ENCODE measurements at places on chromosomes 12 and 14.

- DNase-seq: no peak
These were observed 73.6 kb downstream of the SAMD4A start for GRCh38 chr14:54640506-54640905.

DNA sequence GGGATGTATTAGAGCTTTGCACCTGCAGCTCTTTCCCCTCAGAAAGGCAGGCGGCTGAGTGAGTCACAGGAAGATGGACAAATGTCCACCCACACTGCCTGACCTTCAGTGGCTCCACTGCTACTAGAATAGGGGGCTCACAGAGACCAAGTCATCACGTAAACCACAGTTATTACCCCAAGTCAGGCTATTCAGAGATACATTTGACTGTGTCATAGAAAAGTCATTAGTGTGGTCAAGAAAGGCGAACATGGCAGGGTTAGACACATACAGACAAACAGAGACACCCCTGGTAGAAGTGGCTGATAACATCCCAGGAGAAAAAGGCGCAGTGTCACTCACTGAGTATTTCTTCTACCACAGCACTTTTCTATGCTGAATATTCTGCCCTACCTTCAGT, 36.0 kb downstream of the GCH1 start:
- no peak for DNase-seq

GRCh38 chr14:69572030-69572840, 2.4 kb downstream of the CCDC177 start:
- DNase-seq: peak; percentile 66

DNA sequence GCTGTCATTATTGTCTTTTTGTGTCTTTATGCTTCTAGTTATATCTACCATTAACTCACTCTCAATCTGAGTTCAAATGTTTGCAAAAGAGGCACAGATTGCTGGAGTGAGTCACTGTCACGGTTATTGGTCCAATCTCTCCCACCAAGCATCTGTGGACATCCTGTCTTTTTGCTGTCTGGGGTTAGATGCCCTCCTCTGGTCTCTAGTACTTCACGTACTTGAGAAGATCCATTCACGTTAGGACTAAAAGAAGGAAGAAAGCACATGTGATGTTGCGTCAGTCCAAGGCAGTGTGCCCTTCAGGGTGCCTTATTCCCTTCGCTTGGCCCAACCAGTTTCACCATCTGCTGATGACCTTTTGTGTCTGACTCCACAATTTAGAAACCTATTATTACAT, 72.3 kb upstream of the STXBP6 start:
- DNase-seq: no peak

GRCh38 chr12:64757771-64758170, 1.4 kb downstream of the GNS start:
- peak; percentile 25 for DNase-seq

- no peak for DNase-seq
These were observed 111.9 kb downstream of the PIK3C2G start for GRCh38 chr12:18373181-18373580.

GRCh38 chr14:39897657-39898056, 465.4 kb upstream of the FBXO33 start:
- DNase-seq: no peak

- peak; percentile 72 for DNase-seq
These were observed 26.1 kb upstream of the FOXN3 start for GRCh38 chr14:89443042-89443629.

GRCh38 chr12:75628916-75629315, 117.5 kb upstream of the KRR1 start:
- no peak for DNase-seq

DNA sequence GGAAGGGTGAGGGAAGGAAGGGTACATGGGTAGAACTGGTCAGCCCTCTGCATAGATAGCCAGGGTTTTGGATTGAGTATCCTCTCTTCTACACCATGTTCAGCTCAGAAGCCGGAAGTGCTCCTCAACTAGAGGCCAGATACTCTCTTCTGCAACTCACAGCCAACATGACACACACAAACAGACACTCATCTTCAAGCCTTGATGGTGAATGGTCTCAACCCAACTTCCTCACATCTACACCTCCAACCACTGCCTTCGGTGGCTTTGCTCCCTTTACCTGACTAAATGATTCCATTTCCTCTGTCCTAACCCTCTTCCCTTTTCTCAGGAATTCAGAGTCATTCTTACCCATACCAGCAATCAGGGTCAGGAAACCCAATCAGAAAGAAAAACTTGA, 7.6 kb upstream of the FKBP11 start:
- no peak for DNase-seq

GRCh38 chr14:73153272-73153671, 17.0 kb downstream of the PSEN1 start:
- DNase-seq: no peak

DNA sequence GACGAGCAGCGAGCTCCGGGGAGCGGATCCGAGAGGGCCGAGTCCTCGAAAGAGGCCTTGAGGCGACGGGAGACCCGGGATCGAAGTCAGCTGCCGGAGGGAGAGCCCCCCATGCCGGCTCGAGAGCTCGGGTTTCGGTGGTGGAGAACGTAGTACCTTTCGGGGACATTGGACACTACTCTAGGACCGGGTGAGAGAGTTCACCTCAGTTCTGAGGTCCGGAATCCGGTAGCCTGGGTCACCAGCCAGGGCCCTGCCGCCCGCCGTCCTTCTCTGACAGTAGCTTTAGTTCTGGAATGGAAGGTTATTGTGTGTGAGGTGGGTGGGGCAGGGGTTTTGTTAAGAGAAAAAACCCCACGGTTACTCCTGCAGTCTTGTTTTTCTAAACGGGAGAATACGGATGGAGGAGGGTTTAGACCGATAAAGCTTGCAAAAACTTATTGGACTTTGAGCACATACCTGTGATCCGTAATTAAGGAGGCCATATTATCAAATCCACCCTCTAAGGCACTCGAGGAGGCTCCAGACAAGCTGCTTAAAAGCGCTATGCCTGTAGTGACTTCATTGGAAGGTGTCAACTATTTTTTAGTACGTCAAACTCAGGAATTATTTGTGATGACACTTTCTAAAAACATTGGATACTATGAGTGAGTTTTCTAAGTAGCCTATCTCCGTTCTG, 765 bp downstream of the SCYL2 start:
- peak; percentile 45 for DNase-seq

DNA sequence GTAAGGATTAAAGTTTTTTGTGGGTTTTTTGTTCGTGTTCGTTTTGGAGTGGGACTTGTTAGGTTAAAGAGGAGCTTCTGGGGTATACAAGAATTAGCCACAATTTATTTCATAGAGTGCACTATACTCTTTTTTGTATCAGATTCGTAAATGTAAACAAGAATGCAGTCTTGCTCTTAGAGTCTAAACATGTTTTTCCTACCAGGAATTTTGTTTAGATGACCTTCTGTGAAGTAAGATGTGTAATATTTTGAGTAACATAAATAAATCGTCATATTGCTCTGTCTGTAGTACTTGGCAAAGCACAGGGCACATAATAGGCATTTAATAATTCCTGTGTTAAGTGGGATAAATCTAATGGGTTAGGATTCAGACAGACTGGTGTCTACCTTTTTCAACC, 9.6 kb downstream of the CNOT2 start:
- DNase-seq: no peak

- peak; percentile 40 for DNase-seq
These were observed 36.4 kb upstream of the AEBP2 start for GRCh38 chr12:19402743-19403431.

GRCh38 chr12:79168687-79169086, 304.1 kb downstream of the SYT1 start:
- DNase-seq: no peak

- DNase-seq: no peak
These were observed 19.1 kb downstream of the GOLGA5 start for GRCh38 chr14:92813201-92813600.

DNA sequence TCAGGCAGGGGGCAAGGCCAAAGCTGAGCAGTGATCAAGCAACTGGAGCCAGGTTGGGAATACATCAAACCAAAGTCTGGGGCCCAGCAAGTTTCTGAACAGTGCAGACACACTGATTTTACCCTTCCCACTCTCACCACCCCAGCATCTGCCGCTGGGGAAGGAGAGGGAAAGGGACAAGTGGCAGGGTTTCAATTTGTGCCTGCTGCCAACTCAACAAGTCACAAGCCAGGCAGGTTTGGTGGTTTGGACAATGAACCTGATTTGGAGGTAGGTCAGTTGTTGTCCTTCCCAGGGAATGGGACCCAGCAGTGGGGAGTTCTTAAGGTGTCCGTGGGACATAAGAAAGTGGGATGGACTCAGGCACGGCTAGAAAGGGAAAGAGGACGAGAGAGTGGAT, 151.9 kb upstream of the NOS1 start:
- DNase-seq: no peak

DNA sequence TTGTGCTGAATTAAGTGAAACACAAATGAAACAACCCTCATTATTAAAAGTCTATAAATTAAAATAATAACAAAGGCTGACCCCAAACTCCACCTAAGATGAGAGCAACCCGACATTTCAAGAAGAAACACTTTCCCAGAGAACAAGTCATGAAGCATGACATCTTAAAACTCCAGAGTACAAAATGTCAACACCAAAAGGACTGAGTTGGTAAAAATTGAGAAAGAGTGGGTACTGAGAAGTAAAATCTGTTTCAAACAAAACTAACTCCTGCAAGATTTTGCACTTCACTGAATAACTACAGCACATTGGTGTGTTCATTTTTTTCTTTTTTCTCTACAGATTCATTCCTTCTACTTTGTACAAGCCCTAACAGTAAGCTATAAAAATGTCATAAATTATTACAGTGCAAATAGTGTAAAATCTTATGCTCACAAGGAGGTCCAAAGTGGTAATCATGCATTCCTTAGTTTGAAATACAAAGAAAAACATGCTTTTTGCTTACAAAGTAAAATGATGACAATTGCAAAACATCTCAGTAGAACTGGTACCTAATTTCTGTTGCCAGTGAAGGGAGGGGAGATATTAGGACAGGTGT, 31.8 kb downstream of the SLC35F4 start:
- DNase-seq: no peak

- DNase-seq: no peak
These were observed 910.7 kb upstream of the MDGA2 start for GRCh38 chr14:48586099-48586498.

- DNase-seq: no peak
These were observed 29.9 kb downstream of the EP400 start for GRCh38 chr12:131979606-131980005.

DNA sequence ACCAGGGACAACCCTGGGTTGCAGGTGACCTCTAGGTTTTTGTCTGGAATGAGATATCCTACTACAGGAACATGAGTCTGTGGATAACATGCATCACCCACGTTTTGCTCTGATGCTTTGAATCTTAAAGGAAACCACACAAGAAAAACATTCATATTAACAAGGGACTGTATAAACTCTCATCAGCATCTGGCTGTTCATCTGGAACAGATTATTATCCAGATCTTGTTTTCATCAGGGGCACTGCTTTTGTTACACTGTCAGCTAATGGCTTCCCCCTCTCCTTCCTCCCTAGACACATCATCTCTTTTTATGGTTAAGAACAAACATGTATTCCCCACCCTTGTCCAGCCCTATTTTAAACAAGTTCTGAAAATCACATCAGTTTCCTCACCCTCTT, 1095.7 kb downstream of the AACS start:
- DNase-seq: no peak

DNA sequence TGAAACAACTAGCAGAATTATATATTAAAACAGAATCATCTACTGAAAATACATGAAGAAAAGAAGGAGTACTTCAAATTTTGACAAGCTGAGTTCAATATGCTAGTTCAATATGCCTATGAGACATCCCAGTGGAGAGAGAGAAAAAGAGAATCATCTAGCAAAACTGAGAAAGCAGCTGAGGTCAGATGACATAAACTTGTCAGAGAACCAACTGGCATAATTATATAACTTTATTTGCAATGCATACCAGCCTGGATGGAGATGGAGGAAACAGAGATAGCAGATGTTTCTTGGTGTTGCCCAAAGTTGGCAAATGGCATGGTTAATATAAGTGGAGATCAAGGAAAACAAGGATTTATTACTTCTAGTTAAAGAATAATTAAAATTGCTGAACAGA, 148.7 kb upstream of the PDZRN4 start:
- DNase-seq: no peak

DNA sequence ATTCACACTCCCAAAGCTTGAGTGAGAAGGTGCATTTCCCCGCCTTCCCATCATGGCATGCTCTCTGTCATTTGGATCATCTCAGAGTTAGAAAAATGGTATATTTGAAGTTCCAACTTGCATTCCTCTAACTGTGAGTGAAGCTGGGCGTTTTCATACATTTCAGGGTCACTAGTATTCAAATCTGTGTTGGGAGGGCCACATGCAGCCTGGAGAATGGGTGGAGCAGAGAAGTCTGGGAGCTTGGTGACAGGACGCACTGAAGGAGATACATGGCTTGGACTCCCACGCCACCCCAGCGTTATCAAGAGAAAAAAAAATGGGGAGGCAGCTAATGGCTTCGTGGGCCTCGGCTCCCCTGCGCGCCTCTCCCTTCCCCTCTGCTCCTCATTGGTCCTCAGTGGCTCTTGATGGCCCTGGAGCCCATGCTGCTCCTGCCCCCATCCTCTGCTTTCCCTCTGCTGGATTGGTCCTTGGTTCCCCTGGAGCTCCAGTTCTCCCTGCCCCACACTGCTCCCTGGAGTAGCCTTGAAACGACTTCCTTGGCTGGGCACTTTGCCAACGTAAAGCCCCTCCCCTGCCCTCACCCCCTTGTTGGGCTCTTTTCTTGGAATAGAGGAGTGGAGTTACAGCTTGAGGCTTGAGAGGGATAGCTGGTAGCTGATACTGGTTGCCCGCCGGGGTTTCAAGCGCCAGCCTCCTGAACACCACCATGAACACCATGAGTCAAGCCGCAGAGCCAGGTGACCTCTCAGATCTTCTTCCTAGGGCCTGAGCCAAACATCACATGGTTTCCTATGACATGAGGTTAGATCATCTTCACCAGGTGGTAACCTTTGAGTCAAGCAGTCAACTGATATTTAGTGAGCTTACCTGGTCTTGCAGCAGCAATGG, 139.6 kb downstream of the PRKCH start:
- peak; percentile 92 for DNase-seq

DNA sequence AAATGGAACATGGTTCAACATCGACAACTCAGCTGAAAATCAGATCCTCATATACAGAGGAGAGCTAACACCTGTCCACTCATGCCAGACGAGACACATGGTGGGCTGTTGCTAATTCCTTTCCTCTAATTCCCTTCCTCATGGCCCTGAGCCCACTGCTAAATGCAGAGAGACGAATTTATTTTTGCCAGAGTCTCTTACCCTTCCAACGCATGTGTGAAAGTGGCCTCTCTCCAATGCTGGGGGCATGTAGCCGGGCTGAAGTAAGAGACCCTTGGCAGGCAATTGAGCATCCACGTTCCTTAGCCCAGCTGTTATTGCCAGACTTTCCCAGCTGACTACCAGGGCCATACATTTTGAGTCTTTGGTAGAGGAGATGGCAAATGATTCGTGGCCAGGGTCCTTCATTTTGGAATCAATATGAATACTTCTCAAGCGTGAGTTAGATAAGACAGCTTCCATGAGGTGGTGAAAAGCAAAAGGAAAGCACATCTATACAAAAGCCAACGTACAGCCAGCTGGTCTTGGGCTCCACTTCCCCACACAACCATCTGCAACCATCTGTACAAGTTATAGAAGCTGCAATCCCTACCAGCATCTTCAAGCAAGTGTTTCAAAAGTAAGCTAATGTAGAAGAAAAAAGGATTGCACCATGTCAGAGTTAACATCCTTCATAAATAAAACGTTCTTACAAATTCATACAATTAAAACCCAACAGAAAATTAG, 28.6 kb downstream of the CORO1C start:
- no peak for DNase-seq

Measured in epithelial cell of esophagus (primary cell).